Cortex of kidney (tissue), 1 donor: ENCODE measurements at places on chromosomes 1 and 21.

- DNase-seq: no peak
Observed at GRCh38 chr1:207364614-207365013, 43.1 kb downstream of the CD55 start.

DNA sequence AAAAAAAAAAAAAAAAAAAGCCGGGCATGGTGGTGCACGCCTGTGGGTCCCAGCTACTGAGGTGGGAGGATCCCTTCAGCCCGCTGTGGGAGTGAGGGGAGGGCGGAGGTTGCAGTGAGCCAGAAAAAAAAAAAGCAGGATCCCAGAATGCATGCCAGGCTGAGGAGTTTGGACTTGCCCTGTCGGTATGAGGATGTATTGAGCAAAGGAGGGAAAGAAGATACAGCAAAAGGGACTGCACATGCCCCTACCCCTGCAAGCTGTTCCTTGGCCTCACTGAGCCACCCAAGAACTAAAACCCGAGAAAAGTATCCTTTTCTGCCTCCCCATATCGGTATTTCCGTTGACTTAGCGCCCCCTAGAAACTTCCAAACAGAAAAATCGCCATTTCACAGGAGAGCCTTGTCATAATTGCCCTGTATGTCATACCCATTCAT is 1.3 kb upstream of the GPATCH4 start:
- DNase-seq: no peak

- no peak for DNase-seq
Observed at GRCh38 chr1:9835404-9835757, 11.6 kb upstream of the CLSTN1 start.

- no peak for DNase-seq
Observed at GRCh38 chr1:65178235-65178634, 30.2 kb downstream of the AK4 start.

- DNase-seq: no peak
Observed at GRCh38 chr1:214467078-214467585, 84.3 kb downstream of the PTPN14 start.

DNA sequence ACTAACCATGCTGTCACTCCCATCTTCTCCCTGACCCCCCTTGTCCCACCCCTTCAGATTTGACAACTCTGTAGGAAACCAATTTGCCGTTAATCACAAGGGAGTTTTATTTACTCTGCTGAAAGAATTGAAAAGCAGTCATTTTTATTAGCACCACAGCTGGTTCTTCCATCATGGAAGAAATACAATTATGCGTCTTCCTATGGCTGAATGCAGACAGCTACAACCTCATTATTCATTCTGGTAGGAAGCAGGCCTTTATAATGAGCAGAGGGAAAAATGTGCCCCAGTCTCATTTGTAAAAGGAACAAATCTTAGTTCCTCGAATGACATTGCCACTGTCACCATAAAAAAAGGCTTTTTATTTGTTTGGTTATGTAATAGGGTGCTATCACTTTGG is 35.2 kb downstream of the JUN start:
- no peak for DNase-seq

DNA sequence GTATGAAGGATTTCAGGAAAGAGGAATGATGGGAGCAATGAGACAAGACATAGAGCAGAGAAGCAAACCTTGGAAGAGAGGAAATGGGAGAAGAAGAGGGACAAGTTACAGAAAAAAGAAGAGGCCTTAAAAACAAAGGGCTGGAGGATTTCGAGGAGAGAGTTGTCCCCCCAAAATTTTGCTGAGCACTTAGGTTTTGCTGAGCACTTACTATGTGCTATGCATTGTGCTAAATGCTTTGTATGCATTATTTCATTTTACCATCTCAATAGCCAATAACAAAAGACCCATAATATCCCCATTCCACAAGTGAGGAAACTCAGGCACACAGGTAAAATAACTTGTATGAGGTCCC is 2.5 kb upstream of the TRIM63 start:
- no peak for DNase-seq

- DNase-seq: no peak
Observed at GRCh38 chr1:54081306-54082270, 28.2 kb downstream of the TCEANC2 start.

- no peak for DNase-seq
Observed at GRCh38 chr1:91712981-91713841, 172.7 kb downstream of the TGFBR3 start.

GRCh38 chr1:155847823-155848529 is 9.0 kb downstream of the GON4L start:
- no peak for DNase-seq

DNA sequence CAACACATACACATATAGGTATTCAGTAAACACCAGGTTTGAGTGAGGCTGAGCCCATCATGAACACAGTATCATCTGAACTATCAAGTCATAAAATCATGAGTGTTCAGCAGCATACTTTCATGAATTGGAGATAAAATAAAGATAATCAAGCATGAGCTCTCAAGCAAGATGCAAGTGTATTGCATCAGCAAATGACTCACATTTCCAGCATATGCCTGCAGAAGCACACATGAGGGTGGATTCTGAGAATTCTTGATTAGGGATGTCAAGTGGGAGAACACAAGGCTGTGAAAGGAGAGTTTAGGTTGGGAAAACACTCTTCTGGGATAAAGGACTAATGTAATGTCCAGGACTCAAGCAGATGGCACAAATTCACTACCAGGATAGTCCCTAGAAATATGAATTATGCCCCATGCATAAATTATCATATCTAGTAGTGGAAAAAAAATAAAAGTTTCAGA is 299.2 kb downstream of the SRGAP2C start:
- no peak for DNase-seq

DNA sequence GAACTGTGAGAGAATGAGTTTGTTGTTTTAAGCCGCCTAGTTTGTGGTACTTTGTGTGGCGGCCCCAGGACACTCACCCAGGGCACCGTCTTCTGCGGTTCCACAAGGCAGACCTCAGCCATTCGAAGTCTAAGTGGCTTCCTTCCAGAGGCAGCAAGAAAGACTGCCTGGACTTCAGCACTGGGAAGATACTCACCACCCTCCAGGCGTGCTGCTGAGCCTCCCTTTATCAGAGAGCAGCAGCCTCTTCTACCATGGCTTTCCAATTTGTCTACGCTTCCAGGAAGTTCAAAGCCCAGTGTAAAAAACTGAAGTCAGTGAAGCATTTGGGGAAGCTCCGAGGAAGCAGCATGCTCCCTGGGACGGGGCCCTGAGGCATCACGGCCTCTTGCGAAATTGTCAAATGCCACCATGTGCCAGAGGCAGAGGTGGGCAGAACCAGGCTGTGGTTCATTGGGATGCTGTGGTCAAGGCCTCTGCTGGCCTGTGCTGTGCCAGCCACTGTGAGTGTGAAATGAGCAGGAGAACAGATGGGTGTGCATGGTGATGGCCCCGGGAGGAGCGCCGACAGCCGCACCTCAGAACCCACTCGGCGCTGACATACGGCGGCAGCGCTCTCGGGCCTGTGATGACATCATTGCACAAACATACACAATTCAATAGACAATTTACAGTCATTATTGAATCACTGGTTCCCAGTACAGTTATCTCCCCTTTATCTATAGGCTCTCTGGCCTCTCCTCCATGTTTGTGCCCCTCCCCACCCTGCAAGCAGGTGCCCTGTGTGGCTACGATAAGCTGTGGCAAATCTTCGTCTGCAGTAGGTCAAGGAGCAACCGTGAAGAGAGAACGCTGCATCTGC is 110.4 kb downstream of the PDE9A start:
- no peak for DNase-seq
